ENCODE measurements at places on chromosomes 3 and 15. TPM values are rescaled to one million over a fixed set of nuclear protein-coding genes. Genes with fewer than 3 reads are reported as not detected.

GRCh38 chr15:42364529-42364928, 5.2 kb downstream of the CAPN3 start:
- peak; percentile 20 for DNase-seq

- DNase-seq = no peak
These were observed 252.8 kb downstream of the ZIC1 start for GRCh38 chr3:147661916-147662315.

The GORASP1 gene
- 70.2 TPM for polyA plus RNA-seq

- DNase-seq = no peak
These were observed 57.2 kb upstream of the KY start for GRCh38 chr3:134707908-134708597.

The GP5 gene
- 0.40 TPM for polyA plus RNA-seq

DNA sequence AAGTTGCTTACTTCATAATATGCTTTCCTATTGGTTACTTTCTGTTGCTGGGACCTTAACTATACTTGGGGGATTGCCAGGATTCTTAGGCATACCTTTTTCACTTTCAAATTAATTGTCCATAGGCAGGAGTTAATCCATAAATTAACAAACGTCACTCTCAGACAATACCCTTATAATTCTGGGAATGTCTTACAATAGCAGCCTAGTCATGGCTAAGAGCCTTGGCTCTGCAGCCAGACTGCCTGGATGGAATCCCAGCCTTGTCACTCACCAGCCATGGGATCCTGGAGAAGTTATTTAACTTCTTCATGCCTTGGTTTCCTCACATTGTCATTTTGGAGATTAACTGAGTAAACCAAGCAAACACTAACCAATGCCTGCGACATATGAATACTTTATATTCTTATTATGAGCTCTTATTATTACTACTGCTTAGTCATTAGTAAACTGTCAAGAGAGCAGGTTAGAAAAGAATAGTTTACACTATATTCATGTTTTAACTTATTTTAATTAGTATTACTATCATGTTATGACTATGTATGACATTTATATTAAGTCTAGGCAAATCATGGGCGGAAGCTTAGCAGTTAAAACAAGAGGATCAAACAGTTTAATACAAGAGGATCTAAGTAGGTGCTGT, 29.0 kb downstream of the GYG1 start:
- DNase-seq = no peak

DNA sequence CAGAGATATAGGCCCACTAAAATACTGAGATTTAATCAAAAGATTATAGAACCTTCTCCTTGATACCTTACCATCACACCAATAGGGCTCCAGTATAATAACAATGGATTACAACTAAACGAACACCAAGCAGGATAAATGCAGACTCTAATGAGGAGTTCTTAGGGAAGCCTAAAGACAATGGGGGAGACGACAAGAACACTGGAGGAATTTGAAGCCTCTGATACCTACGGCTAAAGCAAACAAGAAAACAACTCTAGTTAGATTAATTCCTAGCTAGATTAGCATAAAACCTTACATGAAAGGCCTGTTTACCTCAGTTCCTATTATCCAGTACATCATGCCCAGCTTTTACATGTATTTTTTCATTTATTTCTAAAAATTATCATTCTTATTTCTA, 35.1 kb downstream of the NGLY1 start:
- DNase-seq = no peak

DNA sequence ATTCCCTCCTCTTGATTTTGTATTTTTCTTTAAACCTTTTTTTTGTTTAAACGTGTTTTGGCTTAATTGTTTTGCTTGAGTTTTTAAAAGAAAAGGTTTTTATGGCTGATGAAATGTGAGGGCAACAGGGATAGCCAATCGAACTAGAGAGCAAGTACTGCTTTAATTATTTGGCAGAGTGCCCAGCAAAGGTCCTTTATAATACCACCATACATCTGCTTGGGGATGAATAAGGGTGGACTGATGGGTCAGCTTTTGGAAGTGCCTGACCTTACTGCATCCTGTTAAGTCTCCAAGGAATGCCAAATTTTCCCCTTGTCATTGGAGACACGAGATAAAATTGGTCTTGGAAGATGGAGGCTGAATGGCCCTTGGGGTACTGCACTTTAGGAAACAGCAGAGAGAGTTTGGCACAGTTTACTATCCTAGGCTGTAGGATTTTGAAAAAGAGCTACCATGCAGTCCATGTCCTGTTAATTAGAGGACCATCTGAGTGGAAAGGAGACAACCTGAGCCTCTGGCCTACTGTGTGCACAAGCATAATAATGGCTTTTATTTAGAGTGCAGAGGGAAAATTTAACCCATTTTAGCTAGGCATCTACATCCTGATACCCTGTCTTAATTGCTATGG, 19.8 kb upstream of the MTHFS start:
- no peak for DNase-seq

- no peak for DNase-seq
These were observed 31.7 kb downstream of the BHLHE40 start for GRCh38 chr3:5010706-5011554.

GRCh38 chr3:146200461-146201220, 39.7 kb upstream of the PLOD2 start:
- no peak for DNase-seq

- DNase-seq = no peak
These were observed 262.6 kb downstream of the MECOM start for GRCh38 chr3:169400874-169401273.

DNA sequence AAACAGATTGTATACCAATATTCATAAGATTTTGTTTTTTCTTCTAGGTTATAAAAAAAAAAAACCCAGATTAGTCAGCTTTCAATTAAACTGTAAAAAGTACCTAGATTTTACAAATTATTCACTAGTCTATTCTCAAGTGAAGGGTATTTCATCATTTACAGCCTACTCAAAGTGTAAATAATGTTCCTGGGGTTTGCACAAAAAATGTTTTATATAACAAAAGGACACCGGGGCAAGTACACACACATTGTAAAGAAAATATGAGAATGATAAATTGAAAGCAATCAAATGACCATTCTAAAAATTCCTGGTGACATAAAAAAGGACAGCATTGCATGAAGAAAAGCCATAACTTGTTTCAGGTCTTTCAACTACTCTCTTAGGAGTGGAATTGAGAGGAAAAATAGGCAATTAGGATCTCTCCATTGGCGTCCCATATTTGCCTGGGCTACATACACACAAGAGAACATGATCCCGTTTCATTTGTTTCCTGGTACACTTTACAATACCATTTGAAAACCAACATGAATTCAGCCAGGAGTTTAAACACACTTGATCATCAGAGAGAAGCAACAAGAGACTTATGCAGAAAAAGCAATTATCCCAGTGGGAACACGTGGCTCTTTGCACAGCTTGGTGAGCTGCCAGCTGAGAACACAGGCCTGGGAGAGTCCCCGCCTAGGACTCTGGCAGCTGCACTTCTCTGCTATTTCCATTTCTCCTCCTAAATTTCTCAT, 1039.2 kb downstream of the ROBO1 start:
- DNase-seq = peak; percentile 60

The B2M gene
- polyA plus RNA-seq = 799 TPM

DNA sequence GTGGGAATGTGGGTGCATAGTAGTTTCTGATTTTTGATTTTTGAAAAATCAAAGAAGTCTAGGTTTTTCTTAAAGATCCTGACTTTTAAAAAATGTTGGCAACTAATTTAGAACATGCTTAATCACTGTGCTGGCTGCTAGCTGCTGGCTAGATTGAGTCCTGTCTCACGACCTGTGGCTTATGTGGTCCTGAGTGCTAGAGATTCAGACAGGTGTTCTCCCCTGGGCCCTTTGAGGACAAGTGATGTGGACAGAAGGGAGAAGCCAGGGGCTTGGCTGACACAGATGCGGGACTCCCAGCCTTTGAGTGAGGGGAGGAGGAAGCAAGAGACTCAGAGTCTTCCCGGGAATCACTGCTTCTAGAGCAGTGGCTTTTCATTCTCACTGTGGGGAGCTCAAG, 47.5 kb downstream of the CORO2B start:
- DNase-seq = no peak
